ENCODE measurements at places on chromosomes 13 and 19.

DNA sequence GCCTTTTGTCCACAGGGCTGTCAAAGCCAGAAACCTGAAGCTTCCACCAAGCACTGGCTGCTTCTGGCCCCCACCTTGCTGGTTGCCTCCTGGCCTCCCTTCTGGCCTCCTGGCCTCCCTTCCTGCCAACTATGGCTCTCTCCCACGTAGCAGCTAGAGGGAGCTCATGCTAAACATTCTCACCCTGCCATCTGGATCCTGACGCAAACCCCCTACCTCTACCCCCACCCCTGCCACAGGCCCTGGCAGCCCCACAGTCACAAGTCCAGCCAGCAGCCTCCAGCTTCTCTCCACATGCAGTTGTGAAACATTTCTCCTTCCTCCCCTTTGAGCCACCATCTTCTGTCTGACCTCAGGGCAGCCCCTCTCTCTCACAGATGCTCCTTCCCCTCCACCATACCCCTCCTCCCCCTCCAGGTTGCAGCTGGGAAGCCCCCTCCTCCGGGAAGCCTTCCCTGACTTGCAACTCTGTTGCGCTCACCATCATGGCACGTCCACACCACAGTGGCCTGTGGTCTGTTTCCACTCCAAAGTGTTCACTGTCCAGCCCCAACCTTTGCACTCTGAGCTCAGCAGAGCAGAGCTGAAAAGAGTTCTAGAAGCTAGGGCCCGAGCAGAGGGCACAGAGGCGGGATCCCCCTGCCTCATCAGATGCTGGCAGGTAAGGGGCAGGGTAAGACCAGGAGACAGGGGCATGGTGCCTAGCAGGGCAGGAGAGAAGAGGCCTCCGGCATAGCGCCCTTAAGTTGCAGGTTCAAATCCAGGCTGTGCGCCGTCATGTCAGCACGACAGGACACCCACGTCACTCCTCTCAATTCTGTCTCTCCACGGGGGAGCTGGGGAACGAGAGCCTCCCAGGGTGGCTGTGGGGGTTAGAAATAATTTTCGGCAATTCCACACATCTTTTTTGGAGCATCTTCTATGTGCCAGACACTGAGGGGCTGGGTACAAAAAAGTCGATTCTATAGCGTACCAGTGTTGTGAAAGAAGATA is 7.3 kb downstream of the ADGRL1 start:
- DNase-seq: no peak

DNA sequence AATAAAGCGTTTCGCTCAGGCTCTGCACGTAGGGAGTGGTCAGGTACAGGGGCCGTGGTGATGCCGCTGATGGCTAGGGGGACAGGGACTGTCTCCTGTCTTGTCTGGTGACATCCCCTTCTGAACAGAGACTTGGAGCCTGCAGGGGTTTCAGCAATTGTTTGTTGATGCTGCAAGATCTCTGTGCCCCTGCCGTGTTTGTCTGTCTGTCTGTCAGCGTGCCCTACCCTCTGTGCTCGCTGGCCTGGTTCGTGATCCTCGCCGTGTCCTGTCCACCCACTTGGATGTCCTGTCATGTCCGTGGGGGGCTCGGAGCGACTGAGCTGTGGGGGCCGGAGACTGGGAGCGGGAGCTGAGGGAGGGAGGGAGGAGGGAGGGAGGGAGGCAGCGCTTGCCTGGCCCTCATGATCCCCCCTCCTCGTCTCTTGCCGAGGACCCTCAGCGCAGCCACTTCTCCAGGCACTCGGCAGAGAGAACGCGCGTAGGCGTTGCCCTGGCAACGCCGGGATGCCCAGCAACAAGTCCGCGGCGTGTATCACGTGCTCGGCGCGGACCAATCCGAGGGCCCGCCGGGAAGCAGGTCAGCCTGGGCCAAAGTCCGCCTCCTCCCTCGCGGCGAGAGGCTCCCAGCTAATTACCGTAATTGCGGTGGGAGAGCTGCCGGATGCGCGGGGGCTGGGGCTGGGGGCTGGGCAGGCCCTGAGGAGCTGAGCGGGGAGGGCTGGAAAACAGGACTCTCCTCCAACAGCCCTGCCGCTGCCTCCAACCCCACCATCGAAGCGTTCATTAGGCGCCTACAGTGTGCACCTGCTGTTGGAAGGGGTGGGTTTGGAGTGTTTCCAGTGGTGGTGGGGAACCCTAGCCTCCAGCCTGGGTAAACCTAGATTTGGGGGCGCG is 31.9 kb upstream of the FEM1A start:
- peak; percentile 40 for DNase-seq

GRCh38 chr19:49363268-49364082 is at the start of gene DKKL1:
TSS of gene DKKL1 (plus strand) at chr19:49363877. CDS start at chr19:49363999, 122 bp downstream.
- DNase-seq: peak; percentile 98

DNA sequence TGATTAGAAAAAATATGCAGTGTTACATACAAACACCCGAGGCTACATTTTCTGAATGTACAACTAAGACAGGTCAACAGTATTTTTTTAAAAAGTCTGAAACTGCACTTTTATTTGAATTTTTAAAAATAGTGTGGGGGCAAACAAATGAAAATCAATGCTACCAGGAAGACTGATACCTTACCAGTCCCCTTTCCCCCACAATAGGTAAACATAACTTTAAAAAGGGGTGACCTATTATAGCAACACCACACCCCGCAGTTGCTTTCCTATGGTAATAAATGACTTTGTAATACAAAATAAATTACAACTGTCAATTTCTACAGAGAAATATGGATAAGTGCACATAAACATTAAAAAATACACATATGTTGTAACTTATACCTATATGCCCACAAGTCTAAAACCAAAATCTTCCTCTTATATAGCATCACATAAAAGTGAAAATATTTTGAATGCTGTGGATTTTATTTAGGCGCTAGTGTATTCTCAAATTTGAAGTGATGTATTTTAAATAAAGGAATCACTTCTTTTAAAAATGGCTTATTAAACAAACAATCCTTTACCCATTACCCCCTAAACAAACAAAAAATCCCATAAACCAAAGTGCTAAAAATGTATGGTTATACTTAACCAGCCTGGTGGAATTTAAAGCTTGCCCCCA is 63.1 kb downstream of the KCNRG start:
- no peak for DNase-seq

DNA sequence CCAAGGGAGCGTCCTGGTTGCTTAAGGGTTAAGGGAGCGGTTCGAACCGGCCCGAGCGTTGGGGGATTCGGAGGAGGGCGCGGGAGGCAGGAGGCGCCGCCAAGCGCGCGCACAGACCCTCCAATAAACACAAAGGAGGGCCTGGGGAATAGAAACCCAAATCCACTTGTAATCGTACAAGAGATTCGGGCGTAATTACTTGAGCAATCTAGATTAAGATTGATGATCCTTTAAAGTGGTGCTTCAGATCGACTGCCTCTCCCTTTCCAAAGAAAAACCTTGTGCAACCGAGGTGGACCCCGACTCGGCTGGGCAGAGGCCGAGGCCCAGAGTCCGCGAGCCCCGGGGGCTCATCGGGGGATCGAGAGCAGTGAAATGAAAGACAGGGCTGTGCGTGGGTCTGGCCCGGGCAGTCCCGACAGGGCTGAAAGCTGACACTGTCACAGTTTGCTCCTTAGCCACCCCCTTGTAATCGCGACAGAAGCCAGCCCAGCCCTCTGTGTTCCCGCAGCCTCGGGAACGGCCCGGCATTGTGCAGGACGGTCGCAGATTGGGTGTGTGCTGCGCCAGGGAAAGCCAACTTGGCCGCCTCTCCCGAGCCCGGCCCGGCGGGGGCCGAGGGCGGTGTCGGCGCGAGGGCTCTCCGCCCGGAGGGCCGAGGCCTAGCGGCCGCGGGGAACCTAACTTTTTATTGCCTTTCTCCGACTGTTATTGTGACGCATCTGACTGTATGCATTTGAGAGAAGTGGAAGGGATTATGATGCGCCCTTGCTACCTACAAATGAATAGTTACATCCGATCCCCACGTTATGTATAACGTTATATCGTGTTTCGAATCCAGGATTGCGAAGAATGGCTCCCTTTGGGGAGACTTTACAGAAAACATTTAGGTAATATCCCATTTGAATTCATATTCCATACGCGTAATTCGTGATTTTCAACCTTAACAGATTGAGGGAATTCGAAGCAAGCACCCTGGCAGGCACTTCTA is 5.5 kb downstream of the MAB21L1 start:
- DNase-seq: no peak

GRCh38 chr13:30128591-30128990 is 178.8 kb downstream of the KATNAL1 start:
- no peak for DNase-seq

GRCh38 chr19:36246006-36246481 is 31.1 kb downstream of the ZNF146 start:
- DNase-seq: no peak

DNA sequence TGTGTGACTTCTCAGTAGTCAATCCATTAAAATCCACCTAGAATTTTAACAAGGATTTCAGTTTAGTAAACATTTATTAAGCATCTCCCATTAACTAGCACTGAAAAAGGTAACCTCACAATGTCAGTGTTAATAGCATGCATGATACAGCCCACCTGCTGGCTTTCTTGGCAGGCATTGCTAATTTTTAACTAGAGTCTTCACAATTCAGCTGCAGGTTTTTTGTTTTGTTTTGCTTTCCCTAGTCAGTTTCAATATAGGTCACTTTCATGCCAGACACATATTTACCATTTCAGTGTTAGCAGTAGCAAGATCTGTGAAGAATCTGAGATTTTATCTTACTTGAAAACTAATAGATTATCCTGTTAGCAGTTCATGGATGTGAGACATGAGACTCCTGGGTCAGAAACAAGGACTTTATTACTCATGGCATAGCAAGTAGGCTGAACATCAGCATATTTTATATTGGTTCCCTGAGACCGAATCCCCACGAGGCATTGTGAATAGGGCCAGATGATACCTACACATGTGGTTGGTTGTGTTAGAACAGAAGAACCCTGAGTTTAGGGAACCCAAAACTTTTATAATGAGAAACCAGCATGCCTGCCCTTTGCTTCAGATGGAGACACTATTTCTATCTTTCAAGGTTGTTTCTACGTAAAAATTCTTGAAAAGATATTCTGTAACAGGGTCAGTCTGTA is 198.0 kb upstream of the HTR2A start:
- no peak for DNase-seq

DNA sequence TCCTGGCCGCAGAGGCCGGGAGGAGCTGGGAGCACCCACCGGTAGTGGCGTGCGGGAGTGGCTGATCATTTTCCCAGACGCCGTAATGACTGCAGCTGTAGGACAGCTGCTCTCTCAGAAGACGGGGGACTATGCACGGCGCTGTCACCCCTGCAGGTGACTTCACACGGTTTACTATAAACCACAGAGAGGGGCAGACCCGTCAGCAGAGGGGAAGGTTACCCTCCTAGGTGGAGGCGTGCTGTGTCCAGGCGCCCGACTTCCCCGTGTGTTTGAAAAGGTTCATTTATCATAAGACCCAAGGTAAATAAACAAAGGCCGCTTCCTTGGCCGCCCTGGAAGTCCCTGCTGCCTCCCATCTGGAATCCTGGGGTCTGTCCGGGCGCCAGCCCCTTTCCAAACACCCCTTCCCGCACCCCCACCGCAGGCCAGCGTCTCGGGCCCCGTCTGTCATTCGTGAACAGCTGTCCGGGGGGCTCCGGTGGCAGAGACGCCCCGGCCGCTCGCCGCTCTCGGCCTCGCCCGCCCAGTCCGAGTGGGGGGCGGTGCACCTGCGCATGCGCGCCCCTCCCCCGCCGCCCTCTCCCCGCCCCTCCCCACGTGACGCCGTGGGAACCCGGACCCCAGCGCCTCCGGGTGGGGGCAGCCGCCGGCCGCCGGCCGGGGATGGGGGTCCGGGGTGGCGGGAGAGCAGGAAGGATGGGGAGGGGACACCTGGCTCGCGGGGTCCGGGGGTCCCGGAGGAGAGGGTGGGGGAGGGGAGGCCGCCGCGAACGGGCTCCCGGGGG is 915 bp downstream of the SHC2 start:
- DNase-seq: no peak

DNA sequence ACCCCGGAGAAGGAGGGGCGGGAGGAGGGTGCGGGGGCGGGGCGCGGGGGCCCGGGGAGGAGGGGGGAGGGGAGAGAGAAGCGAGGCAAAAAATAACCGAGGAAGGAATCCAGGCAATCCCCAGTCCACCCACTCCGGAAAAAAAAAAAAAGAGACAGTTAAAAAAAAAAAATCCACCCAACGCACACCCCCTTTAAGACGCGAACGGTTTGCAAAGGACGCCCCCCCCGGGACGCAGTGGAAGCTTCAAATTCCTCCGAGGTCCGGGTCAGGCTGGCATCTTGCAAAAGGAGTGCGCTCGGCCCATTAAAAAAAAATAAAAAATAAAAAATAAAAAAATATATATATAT is at the start of gene CACNA1A:
TSS of gene CACNA1A (minus strand) at position 9 of the 350 bp plus-strand sequence. CDS start 255 bp downstream, outside the sequence.
- no peak for DNase-seq

- no peak for DNase-seq
Measured at GRCh38 chr13:43376596-43376995, 353.2 kb downstream of the DNAJC15 start.

- no peak for DNase-seq
Measured at GRCh38 chr19:57773488-57773887, 4.0 kb downstream of the ZNF586 start.

DNA sequence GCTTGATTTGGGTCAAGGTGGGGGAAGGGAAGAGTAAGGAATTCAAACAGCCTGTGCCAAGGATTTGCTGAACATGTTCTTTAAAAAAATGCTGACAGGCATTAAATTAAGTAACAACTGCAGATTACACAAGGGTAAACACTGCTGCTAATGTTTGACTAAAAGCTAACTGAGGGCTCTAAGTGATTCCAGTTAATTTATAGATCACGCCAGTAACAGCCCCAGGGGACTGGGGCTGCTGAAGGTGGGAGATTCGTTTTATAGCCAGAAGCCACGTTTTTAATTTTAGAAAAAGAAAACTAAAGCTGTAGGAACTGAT is 321.7 kb downstream of the DLEU7 start:
- DNase-seq: no peak

- no peak for DNase-seq
Measured at GRCh38 chr19:44592451-44592890, 20.9 kb upstream of the IGSF23 start.

GRCh38 chr19:29547981-29548380 is 22.2 kb downstream of the VSTM2B start:
- no peak for DNase-seq

Measured in smooth muscle cell of the brain vasculature (primary cell).